ENCODE measurements at places on chromosomes 7 and 10.

- DNase-seq: peak; percentile 50
Measured at GRCh38 chr10:97849687-97850402, at the start of gene GOLGA7B. GOLGA7B (plus strand) TSS chr10:97849843; CDS start chr10:97850304, 461 bp downstream.

DNA sequence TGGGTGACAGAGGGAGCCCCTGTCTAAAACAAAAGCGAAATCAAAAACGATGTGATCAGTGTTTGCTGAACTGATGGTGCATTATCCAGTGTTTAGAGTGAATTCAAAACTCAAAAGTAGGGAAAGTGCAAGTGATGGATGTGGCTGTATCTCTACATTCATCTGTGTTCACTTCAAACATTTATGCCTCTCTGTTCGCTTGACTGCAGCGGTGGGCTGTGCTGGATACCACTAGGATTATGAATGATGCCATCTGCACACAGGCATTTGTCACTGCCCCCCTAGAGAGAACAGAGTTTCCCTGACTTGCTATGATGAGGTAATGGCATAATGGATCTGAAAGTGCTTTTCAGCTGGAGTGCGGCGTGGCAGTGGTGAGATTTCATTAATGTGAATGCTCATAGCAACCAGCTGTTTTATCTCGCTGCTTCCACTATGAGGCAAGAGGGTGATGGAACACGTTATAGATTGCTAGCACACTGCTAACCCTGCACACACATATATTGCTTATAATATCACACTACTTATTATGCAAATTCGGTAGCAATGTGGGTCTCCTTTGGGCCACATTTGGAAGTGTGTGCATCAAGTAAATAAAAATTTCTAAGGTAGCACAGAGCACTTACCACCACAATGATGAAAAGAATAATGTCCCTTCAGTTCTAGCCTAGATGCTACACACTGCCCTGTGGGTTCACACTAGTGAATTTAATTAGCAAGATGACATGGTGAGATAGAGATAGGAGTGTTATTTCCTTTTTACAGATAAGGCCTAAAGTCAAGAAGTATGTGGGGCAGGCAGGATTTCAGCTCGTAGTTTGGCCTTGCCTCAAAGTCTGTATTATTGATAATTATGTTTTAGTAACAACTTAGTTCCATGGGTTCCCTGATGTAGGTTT is 164.7 kb downstream of the CAMK1D start:
- DNase-seq: no peak

DNA sequence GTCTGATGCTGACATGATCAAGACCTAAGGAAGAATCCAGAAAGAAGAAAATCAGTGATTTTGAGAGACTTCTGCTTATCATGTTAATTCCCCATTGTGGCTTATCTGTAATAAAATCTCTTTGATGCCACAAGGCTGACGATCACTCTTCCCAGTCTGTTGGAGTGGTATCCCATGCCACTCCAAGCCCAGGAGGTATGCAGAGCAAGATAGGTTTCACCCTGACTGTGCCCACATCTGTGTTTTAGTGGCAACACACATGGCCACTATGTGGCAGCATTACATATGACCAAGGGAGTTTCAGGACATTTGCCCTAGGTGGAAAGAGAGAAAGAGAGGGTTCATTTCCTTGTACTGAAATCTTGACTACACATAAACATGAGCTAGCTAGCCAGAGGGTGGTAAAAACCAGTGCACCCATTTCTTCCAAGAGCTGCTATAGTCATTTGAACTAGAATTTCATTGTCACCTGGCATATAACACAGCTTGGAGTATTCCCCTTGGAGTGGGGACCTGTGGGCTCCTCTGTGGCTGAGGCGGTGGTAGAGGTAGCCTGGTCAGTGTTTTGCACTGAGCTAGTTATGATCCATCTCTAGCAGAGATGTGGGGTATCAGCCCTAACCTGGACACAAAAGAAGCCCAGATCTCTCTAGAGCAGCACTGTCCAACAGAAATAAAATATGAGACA is 20.8 kb downstream of the LAMB4 start:
- no peak for DNase-seq

DNA sequence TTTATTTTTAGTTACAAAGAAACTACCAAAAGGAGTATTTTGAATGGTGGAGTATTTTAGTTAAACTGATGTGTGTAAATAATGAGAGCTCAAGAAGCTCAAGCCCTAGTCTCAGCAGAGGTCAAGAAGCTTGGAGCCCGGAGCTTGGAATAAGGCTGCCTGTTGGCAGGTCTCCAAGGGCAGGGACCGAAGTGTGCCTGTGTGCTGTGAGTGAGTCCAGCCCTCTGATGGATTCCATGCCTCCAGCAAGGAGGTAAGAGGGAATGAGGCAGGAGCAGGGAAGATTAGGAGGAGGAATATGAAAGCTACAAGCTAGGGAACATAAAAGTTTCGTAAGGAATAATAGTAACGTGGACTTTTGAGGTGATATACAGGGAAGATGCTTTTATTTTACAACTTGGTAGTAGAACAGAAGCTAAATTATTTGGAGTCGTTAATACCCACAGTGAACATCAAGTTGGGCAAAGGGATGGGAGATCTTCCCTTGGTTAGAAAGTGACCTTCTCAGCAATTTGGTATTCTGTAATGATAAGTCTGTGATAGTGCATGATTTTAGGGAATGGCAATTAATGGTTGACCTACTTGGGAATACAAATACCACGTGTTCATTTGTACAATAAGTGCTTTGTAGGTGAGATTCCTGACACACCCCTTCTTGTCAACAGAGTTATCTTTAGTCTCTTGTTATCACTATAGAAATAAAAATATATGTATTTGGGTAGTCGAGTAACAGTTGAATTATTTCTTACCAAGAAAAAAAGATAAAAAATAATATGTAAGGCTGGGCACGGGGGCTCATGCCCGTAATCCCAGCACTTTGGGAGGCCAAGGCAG is 4.6 kb downstream of the SEC23IP start:
- DNase-seq: no peak

DNA sequence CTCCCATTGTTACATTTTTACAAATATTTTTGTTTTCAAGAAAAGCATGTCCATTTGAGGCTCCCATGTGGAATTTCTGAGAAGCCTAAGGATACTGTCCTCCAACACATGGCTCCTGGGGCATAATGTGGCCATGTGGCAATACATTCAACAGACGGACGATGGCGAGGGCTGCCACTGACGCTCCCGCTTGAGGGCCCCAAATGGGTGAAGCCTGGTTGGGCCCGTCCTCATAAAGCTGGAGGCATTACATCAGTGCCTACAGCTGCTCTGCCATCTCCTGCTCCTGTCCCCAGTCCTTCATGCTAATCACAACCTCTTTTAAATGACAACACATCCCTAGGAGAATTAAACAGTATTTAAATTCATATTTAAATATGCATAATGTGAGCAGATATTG is 246.8 kb downstream of the TNS3 start:
- no peak for DNase-seq

DNA sequence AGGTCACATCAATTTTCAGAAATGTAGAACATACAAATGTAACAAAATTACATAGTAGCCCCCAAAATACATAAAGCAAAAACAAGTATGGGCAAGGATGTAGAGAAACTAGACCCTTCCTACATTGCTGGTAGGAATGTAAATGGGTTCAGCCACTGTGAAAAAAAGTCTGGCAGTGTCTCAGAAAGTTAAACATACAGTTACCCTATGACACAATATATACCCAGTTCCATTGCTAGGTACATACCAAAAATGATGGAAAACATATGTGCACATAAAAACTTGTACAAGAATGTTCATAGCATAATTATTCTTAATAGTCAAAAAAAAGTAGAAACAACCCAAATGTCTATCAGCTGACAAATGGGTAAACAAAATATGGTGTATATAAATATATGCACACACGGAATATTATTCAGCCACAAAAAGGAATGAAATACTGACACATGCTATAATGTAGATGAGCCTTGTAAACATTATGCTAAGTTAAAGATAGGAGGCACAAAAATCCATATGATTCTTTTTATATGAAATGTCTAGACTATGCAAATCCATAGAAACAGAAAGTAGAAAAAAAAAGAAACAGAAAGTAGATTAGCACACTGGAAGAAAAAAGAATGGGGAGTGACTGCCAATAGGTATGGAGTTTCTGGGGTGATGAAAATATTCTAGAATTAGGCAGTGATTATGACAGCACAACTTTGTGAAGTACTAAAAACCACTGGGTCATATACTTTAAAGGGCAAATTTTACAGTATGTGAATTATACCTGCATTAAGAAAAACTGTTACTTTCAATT is 13.5 kb downstream of the HERPUD2 start:
- DNase-seq: no peak

DNA sequence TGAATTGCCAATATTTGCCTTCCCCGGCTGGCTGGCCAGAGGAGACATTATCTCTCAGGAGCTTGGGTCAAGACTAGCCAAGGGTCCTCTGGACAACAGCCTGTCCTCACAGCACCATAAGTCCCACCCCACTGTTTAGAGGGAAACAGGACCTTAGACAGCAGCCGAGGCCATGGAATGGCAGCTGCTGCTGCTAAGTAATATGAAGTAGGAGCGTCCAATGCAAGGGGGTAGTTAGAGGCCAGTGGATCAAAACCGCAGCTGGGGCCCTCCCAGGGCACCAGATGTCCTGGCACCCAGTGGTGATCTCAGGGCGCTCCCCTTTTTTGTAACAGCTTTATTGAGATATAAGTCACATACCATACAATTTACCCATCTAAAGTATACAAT is 12.9 kb upstream of the KCP start:
- DNase-seq: no peak

DNA sequence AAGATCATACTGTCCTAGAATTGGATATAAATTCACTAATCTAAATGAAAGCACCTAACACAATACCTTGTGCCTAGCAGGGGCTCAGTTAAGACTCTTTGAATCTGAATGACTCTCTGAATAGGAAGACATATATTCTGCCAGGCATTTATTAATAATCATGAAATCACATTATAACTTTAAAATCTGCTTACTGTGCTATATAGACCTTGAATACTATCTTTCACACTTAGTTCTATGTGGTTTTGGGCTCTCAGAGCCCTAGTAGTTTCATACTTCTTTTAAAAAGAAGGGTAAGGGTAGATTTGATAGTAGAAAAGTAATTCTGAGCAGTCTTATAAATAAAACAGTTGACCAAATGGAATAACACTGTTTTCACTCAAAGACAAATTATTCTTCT is 10.2 kb downstream of the UBN2 start:
- no peak for DNase-seq

- DNase-seq: no peak
Measured at GRCh38 chr7:105512926-105513526, 9.0 kb downstream of the PUS7 start.

GRCh38 chr10:114590993-114591392 is 67.1 kb downstream of the ABLIM1 start:
- DNase-seq: no peak

DNA sequence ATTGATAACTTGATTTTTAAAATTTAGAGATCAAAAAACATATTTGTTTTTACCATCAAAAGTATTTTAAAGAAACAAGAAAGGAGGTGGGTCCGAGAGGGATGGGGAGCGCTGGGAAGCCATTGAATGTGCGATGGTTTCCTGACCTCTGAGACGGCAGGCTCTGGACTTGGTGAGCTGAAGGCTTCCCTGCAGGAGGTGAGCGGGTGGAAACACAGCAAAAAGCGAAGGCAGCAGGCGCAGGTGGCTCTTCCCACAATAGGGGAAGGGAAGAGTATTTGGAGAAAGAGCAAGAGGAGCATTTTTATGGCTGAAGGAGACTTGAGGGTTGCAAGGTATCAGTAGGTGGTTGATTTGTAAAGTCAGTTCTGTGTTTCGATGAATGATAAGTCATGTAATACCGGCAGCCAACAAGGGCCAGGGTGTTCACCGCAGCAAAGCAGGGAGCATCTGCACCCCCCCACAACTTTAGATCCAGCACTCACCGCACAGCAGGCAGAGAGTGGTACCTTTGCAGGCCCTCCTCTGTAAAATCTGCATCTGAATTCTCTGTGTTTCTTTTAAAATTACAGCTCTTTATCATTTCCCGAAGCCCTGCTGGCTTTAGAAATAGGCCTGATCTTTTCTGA is 10.5 kb downstream of the C10orf53 start:
- no peak for DNase-seq
